Stimulated activated CD8-positive, alpha-beta memory T cell treated with anti-CD3 and anti-CD28 coated beads, Interleukin-4, amount 100 ng/mL, for 4 hours (primary cell): ENCODE measurements at places on chromosomes 1 and 21.
A peak's percentile ranks its signal among the peaks of the same experiment; 100 is the strongest.

- DNase-seq: no peak
These were observed 22.9 kb upstream of the LMO4 start for GRCh38 chr1:87305762-87306161.

GRCh38 chr1:43205671-43206070 is 33.5 kb downstream of the CFAP57 start:
- no peak for DNase-seq

- DNase-seq: no peak
These were observed 477.1 kb upstream of the NEGR1 start for GRCh38 chr1:72759486-72759885.

- no peak for DNase-seq
These were observed 17.0 kb upstream of the PIGC start for GRCh38 chr1:172460887-172461315.

GRCh38 chr21:45921917-45922316 is 59.7 kb upstream of the COL6A1 start:
- no peak for DNase-seq

DNA sequence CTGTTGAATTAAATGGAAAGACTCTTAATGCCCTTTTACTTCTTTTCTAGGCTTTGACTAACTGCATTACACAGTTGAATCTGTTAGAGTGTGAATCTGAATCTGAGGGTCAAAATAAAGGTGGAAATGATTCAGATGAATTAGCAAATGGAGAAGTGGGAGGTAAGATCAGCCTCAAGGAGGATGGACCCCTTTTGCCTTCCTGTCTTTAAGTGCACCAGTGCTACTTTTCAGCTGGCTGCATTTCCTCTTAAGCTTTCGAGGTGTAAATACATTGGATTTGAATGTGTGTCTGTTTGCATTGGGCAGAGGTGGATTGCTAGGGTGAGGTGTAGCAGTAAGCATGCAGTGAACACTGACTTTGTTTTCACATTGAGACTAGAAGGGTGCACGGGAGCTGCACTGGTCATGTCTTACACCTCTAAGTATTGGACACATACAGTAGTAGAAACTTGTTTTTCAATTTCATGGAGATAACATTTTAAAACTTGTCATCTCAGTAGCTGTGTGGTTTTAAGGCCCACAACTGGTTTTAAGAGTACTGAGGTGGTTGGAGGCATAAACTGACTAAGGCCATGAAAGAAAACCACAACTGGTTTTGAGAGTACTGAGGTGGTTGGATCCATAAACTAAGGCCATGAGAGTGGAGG is 35.4 kb downstream of the MIA3 start:
- DNase-seq: no peak

GRCh38 chr1:161905269-161905884 is 118.3 kb downstream of the OLFML2B start:
- DNase-seq: no peak

GRCh38 chr21:26544201-26544775 is 28.8 kb downstream of the CYYR1 start:
- no peak for DNase-seq

GRCh38 chr1:8170059-8170835 is 144.1 kb upstream of the ERRFI1 start:
- DNase-seq: no peak

DNA sequence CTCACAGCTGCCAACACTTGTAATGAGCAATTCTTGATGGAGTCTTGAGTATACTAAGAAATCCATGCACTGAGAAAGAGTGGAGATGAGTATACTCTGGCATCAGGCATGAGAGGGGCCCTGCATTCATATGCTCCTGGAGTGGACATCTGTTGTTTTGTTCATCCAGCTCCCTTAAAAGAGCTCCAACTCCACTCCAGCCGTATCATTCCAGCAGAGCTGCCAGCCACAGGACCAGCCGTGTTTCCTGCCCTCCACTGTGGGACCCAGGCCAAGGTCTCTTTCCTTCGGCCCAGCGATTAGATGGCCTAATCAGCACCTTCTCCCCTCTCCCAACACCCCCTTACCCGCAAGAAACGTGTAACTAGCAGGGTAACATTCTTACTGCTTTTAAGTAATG is 144.5 kb downstream of the OMA1 start:
- DNase-seq: no peak

DNA sequence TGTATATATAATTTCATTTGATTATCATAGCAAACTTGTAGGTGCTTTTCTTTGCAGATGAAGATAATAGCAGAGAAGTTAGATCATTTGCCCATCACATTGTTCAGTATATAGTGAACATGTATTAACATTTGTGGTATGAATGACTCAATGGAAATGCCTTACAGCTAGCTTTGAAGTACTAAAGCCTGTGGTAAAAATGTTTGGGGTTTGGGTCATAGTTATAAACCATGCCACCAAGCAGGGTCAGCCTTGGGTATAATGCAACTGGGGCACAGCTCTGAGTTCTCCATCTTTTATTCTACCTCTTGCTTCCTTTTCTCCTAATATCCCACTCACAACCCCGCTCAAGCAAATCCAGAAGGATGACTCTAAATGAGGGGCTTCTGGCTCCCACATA is 141.6 kb downstream of the KCNT2 start:
- DNase-seq: no peak

- DNase-seq: no peak
These were observed 81.0 kb upstream of the IVNS1ABP start for GRCh38 chr1:185398022-185398421.

DNA sequence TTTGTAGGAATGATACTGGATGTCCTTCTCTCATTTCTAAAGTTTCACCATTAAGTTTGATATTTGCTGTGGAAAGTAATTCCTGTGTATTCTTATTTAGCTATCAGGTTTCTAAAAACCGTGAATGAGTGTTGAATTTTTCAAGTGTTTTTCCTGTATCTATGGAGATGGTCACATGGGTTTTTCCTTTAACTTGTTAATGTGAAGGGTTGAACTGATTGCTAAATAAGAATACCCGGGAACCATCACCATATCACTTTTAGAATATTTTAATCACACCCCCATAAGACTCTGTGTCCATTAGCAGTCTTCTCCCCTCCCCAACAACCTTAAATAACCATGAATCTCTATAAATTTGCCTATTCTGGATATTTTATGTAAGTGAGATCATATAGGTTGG is 16.5 kb upstream of the ASAP3 start:
- no peak for DNase-seq

DNA sequence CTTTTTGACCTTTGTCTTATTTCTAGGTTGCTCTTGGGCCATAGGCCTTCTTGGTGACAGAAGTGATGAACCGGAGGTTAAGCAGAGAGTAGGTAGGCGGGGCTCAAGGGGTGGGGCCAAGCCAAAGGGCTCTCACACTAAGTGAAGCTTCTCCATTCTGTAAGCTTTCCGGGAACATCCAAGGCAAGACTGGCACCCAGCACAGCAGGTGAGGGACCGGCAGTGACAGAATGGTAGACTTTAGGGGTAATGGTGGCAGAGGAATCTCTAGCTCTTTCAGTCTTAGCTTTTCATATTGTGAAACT is at the start of gene TNFAIP8L2:
Gene TNFAIP8L2, plus strand, starts transcription at position 135 of the 305 bp plus-strand sequence. CDS start 2,049 bp downstream, outside the sequence.
- DNase-seq: peak; percentile 55

GRCh38 chr1:25616987-25617624 is 515 bp downstream of the MAN1C1 start:
- no peak for DNase-seq

DNA sequence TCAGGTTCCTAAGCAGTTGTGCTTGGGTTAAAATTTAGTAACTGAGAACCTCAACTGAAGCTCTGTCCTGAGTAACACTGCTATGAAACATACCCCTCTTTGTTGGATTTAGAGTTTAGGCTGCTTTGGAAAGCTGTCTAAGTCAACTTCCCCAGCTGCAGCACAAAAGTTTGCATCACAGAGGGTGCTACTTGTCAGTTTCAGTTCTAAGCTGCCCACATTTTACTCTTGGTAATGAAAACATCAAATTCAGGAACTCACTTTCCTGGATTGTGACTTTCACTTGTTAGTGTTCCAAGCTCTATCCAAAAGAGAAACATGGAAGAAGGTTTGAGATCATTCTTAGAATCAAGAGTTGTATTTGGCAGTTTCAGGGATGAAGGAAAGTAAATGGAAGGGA is 191.7 kb upstream of the NFIA start:
- DNase-seq: no peak

DNA sequence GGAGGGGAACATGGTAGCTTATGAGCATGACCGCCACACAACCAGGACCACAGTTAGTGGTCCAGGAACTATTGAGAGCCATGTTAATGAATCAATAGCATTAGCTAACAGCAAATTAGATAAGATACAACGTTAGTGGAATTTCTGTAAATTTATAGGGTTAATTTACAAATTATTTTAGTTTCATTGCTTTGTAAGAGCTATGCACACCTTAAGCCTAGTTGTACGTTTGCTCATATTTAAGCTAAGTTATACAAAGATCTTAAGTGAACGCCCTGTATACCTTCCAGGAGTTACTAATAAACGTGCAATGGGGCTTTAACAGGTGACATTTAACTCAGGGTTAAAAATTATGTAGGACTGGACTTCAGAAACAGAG is 749 bp downstream of the EXOSC10 start:
- DNase-seq: no peak
